ENCODE measurements at places on chromosomes 1 and 21.
A peak's percentile ranks its signal among the peaks of the same experiment; 100 is the strongest.

GRCh38 chr1:191888996-191889622, 269.2 kb upstream of the RGS18 start:
- DNase-seq, result no peak

DNA sequence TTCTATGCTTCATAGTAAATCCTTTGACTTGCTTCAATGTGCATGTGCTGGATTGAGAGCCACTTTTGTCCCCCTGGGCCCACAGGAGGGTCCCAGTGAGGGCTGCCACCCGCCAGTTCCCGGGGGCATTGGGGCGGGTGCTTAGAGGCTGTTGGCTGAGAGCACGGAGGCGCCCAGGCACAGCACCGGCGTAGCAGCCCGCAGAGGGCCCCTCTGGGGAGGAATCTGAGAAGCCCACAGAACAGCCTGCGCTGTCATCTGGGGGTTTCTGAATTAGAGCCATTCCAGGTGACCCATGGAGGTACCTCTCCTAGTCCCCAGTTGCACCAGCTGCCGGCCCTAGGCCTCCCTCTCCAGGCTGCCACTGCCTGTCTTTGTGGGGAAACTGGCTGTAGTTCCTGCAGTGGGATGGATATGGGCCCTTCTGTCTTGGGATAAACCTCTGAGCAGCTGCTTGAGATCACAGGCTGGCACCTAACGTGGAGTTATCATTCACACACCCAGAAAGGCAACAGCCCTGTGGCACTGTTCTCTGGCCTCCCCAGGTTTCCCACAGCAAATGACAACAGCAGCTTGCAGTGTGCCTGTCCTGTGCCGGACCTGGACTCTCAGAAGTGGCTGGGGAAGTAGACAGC, 39.5 kb downstream of the TMEM51 start:
- no peak for DNase-seq

GRCh38 chr1:100107696-100108095, 25.0 kb downstream of the SASS6 start:
- DNase-seq, result no peak

DNA sequence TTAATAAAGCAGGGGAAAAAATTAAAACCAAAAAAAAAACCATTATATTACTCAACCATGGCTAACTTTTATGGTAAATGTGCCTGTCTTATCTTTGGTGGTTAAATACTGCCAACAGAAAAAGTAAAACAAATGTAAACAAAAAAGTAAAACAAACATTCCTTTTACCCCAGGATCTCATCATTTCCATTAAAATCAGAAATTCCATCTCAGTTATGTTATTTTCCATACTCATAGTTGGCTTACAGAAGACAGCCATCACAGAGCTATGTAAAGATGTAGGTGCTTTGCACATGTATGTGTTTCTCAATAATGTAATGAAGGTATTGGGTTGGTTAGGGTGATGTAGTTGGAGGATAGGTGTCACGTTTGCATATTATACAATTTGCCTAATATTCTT, 185.0 kb downstream of the KCNK2 start:
- DNase-seq, result no peak

GRCh38 chr1:47759936-47760629, 237.1 kb downstream of the TRABD2B start:
- DNase-seq, result no peak

DNA sequence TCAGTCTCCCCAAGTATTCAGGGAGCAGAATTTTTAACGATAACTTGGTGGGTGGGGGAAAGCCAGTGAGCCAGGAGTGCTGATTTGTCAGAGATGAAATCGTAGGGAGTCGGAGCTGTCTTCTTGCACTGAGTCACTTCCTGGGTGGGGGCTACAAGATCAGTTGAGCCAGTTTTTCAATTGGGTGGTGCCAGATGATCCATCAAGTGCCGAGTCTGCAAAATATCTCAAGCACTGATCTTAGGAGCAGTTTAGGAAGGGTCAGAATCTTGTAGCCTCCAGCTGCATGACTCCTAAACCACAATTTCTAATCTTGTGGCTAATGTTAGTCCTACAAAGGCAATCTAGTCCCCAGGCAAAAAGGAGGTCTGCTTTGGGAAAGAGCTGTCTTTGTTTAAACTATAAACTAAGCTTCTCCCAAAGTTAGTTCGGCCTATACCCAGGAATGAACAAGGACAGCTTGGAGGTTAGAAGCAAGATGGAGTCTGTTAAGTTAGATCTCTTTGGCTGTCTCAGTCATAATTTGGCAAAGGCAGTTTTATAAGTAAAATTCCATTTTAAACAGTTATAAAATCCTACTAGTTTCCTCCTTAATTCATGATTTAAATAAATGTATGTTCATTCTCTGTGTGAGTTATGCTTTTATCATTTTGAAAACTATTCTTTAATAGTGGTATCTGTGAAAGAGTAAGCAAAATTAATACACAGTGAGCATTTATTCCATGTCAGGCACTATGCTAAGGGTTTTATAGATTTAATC, 51.7 kb downstream of the SLC16A1 start:
- no peak for DNase-seq

DNA sequence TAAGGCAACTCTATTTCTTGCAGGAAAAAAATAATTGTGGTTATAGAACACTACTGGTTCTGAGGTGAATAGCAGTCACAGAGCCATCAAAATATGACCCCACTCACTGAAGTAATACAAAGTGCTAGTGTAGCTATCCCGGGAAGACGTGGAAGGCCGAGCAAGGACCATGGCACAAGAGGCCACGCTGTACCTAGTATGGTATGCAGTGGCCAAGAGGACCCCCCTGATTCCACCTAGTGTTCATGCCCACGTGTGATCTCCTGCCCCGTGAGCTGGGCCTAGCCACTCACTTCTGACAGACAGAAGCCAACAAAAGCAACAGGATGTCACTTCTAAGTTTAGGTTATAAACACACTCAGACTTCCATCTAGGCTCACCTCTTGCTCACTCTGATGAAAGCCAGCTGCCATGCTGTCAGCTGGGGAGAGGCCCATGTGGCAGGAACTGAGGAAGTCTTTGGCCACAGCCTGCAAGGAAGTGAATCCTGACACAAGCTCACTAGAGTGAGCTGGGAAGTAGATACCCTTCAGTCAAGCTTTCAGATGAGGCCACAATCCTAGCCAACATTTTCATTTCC, 21.7 kb upstream of the LSS start:
- DNase-seq, result no peak

DNA sequence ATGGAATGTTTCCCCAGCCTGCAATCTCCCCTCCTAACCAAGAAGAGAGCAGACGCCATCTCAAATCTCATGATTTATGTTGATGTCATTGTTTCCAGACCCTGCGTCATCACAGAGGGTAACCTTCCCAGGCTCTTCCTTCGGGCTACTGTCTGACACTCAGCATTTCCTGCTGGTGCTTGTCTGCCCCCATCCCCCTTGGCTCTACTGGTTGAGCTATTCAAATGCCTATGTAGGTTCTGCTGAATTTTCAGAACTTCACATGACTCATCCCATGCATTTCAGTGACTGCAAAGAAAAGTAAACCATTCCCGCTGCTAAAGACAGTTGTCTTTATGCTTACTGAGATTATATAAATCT, 24.8 kb upstream of the ITPKB start:
- peak; percentile 27 for DNase-seq

DNA sequence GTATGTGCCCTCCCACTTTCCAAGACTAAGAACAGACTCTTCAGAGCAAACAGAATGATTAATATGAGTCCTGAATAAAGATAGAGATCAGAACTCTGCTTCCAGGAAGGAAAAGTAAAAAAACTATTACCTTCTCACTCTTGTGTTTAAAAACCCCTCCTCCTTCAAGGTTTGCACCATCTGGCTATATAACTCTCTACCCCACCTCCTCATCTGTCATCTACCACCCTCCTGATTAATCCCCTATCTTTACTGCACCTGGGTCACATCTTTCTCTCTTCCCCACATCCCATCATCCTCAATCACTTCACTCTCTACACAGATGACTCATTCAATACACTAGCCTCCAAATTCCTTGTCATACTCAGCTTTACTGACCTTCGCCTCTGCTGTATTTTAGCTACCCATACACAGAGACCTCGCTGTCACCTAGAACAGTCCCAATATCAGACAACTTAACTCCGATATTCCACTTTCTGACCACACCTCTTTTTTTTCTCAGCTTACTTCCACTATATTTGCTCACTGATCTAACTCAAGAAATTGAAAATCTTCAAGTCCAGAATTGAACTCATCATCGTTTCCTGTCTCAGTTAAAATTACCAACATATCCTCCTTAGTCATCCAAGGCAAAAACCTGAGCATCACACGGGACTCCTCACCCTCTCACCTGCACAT, 3.7 kb downstream of the SCMH1 start:
- DNase-seq, result no peak

- no peak for DNase-seq
These were observed 555.8 kb downstream of the DPYD start for GRCh38 chr1:97365026-97365425.

DNA sequence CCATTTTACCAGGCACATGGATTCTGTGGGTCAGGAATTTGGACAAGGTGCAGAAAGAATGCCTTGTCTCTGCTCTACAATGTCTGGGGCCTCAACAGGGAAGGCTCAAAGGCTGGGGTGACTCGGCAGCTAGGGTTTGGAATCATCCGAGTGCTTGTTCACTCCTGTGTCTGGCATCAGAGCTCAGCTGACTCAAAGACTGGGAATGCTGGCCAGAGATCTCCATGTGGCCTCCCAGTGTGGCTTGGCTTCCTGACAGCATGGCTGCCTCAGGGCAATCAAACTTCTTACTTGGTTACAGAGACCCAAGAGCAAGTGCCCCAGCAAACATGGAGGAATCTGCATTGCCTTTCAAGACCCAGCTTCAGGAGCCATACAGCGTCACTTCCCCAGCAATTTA, 110.5 kb downstream of the TOMM20 start:
- DNase-seq, result no peak

DNA sequence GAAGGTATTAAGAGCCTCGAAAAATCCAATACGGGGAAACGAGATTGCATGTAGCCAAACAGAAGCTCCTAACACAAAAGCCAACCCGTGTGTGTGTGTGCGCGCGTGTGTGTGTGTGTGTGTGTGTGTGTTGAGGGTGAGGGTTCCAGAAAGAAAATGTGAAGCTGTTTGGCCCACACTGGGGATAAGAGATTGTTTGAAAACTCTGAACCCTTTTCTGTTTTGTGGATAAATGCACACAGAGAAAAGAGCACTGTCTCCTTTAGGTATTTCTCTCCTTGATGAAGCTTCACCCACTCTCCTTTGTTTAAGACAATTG, 1.9 kb downstream of the WLS start:
- peak; percentile 67 for DNase-seq

- DNase-seq, result no peak
These were observed 32.9 kb downstream of the RASSF5 start for GRCh38 chr1:206540044-206540780.

DNA sequence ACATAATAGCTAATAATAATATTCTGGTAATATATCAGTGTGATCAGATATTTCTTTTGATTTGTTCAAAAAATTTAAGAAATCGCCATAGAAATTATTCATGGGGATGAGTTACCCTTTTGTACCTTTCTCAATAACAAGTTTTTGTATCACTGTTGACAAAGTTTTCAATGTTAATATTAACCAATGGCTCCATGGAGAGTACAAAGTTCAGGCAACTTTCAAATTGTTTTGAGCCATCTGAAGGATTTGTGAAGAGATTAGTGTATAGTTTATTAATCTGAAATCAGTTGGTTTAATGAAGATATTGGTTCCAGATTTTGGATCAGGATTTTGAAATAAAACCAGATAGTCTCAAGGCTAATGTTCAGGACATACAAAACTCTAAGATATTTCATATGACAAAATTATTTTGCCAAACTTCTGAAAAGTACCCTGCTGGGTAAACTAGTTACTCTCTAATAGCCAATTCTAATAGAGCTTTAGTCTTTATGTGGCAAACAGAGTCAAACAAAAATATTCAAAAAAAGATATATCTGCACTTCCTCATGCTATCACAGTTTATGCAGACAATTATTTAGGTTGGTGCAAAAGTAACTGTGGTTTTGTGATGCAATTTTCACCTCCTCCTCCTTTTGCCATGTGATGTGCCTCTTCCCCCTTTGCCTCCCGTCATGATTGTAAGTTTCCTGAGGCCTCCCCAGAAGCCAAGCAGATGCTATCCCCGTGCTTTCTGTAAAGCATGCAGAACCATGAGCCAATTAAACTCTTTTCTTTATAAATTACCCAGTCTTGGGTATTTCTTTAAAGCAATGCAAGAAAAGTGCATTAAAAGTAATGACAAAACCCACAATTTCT, 1105.0 kb downstream of the PLA2G4A start:
- no peak for DNase-seq

DNA sequence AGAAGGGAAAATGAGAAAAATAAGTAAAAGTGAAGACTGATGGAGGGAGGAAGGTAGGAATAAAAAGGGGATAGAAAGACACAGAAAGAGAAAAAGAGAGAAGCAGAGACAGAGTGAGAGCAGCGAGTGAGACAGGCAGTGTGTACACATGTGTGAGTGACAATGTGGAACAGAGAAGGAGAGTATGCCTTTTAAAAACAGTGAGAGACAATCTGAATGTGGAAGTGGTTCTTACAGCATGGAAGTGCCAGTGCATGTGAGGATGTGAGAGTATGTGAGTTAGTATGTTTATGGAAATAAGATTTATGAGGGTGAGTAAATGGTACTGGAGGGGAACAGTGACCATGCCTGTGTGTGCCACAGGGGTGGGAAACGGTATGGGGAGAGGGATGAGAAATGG, 1.2 kb downstream of the NEGR1 start:
- no peak for DNase-seq

DNA sequence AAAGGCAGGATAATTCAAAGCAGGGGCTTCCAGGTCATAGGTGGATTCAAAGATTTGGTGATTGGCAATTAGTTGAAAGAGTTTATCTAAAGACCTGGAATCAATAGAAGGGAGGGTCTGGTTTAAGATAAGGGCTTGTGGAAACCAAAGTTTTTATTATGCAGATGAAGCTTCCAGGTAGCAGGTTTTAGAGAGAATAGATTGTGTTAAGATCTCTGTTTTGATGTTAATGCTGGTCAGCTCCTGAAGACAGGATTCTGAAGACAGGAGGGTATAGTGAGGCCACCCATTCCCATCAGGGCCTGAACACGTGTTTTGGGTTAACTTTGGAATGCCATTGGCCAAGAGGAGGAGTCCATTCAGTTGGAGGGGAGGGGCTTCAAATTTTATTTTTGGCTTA, 6.1 kb upstream of the PTBP2 start:
- DNase-seq, result no peak
